ENCODE measurements at places on chromosomes 13 and 19. TPM values are rescaled to one million over a fixed set of nuclear protein-coding genes. Genes with fewer than 3 reads are reported as not detected.

GRCh38 chr13:99996381-99996973 is 14.9 kb downstream of the ZIC2 start:
- peaks cover 24% of the 10 kb centered on the region for H3K36me3 ChIP-seq
- H3K4me3 ChIP-seq, result peak overlapping the region; percentile 40
- H3K27ac ChIP-seq, result no peak overlapping the region
- no peak for DNase-seq
- H3K27me3 ChIP-seq, result peaks cover 59% of the 10 kb centered on the region

DNA sequence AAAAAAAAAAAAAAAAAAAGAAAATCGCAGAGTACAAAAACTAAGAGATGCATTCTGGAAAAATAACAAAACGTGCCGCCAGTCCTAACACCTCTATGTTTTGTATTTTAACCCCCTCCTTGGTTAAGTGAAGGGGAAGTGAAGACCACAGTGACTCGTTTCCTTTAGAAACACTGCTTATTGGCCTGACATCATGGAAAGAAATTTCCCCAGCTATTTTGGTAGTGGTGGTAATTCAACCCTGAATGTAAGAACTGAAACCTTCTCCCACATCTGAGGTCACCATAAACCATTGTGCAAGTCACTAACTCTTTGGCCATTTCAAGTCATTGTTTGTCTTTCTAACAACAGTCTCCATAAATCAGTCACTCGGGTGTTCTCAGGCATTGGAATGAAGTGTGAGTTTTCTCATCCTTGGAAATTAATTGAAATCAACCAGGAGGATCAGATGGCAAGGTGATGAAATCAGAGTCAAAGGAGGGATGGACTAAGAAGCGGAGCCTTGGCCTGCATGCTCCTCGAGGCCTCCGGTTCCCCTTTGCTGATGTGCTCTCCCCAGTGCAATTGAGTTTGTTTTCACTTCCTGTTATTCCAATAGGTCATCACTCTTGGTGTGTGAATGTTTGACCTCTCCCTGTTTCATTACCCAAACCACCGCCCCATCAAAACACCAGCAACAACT is 443.9 kb downstream of the FGF9 start:
- H3K27me3 ChIP-seq, result no peaks in the 10 kb centered on the region
- peak; percentile 82 for DNase-seq
- H3K36me3 ChIP-seq, result peaks cover 26% of the 10 kb centered on the region
- peak overlapping the region; percentile 91 for H3K27ac ChIP-seq
- peaks cover 44% of the 10 kb centered on the region for H3K4me1 ChIP-seq
- peak overlapping the region; percentile 68 for H3K4me3 ChIP-seq

DNA sequence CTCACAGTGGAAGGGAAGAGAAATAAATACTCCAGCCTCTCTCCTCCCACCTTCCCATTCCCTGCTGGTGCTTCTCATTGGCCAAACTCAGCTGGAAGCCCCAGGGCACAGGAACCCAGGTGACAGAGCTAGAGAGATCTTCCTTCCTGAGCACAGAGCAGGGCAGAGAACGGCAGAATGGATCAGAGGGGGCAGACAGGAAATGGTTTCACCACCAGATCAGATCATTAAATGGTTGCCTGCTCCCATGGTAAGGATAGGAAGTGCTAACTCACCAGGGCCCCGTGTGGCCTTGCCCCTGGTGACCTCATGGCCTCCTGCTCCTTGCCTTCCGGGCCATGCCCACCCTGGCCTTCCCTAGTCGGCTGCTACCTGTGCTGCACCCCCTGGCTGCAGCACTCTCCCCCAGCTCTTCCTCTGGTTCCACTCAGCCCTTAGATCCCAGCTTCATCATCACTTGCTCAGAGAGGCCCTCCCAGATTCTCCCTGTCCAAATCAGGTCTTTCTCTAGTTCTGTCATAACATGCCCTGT is 108.7 kb downstream of the DPF1 start:
- no peak overlapping the region for H3K4me3 ChIP-seq
- H3K27me3 ChIP-seq, result no peaks in the 10 kb centered on the region
- peaks cover 8% of the 10 kb centered on the region for H3K4me1 ChIP-seq
- DNase-seq, result peak; percentile 61
- H3K27ac ChIP-seq, result peak overlapping the region; percentile 22
- no peaks in the 10 kb centered on the region for H3K36me3 ChIP-seq

GRCh38 chr19:15788594-15789270 is 1.3 kb downstream of the OR10H5 start:
- no peaks in the 10 kb centered on the region for H3K4me1 ChIP-seq
- H3K36me3 ChIP-seq, result no peaks in the 10 kb centered on the region
- H3K27ac ChIP-seq, result no peak overlapping the region

The SWSAP1 gene
- 3.0 TPM for total RNA-seq
